Activated T-helper 1 cell treated with anti-CD3 and anti-CD28 coated beads, Interleukin-12 subunit alpha, Interleukin-12 subunit beta, Interleukin-2, Interleukin-4 antibody, amounts not matched to agents 30 ng/mL and 10 ng/mL and 1 ng/mL, durations not matched to agents 14 hours and 24 hours and 36 hours (primary cell): ENCODE measurements at places on chromosomes 3 and 15. TPM values are rescaled to one million over a fixed set of nuclear protein-coding genes. Genes with fewer than 3 reads are reported as not detected.

DNA sequence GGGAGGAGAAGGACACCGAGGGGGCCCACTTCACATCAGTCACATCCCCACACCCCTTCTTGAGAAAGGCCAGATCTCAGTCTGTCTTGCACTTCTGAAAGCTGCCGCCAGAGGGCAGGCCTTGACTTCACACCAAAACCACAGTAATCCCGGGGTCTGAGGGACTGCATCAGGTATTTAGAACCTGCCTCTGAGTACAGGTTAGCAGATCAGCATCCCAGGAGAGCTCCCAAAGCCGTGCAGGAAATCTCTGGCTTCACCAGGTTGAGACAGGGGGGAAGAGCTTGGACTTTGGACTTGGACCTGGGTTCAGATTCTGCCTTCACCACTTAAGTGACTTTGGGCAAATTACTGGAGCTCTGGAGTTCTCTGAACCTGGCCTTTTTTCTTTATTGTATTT, 50.3 kb downstream of the LHFPL4 start:
- H3K4me3 ChIP-seq, result no peak overlapping the region
- H3K27me3 ChIP-seq, result peaks cover 26% of the 10 kb centered on the region
- no peaks in the 10 kb centered on the region for H3K4me1 ChIP-seq
- no peak overlapping the region for H3K27ac ChIP-seq
- DNase-seq, result peak; percentile 57
- H3K36me3 ChIP-seq, result no peaks in the 10 kb centered on the region

DNA sequence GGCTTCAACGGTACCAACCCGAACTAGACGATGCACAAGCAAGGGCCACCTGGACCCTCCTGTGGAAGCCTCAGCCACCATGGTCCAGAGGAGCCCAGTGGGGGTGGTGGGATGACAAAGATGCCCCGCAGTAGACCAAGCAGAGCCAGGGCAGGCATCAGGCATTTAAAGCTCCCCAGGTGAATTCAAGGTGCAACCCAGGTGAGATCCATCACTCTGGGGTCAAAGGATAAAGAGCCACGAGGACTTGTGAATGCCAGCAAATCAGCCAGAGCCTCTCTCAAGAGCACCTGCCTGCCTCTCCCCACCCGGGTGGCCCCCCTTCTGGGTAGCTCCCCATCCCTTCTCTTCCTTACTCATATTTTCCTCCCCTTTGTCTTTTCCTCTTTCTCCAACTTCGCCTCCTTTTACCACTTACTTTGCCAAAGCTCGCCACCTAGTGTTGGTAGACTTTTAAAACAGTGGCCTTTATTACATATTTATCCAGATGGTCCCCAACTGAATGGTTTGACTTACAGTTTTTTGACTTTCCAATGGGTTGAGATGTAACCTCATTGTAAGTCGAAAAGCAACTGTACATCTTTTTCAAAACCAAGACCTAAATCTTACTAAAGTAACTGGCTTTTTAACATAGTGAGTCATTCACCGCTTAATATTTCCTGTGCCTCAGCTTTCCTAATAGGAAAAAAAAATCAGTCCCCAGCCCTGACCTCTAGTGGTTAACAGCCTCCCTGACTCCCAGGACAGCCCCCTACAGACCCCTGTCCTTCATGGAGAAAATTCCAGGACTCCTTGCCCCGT, 18.8 kb downstream of the PLA2G4F start:
- H3K36me3 ChIP-seq, result no peaks in the 10 kb centered on the region
- peaks cover 10% of the 10 kb centered on the region for H3K4me1 ChIP-seq
- DNase-seq, result no peak
- H3K27me3 ChIP-seq, result peaks cover 9% of the 10 kb centered on the region
- no peak overlapping the region for H3K4me3 ChIP-seq

The LTF gene
- total RNA-seq, result not detected in 2 replicates

DNA sequence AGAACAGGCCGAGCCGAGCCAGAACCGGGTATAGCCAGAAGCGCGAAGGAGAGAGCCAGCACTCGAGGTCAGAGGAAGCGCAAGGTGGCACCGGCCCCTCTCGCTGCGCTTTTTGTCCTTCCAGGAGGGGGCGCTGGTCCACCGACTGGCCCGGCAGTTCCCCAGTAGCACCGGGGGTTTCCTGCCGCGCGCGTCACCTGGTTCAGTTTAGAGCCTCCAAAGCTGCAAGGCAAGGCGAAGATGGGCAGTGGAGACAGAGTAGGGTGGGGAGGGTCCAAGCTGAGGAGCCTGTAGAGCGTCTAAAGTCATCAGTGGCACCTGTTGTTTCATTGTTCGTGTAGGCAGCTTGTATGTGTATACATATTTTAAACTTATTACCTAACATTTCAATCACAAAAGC, 7.6 kb upstream of the NR2E3 start:
- no peaks in the 10 kb centered on the region for H3K36me3 ChIP-seq
- DNase-seq, result peak; percentile 6
- H3K4me3 ChIP-seq, result no peak overlapping the region
- H3K4me1 ChIP-seq, result no peaks in the 10 kb centered on the region
- H3K27me3 ChIP-seq, result no peaks in the 10 kb centered on the region

GRCh38 chr3:82080792-82081191, 319.3 kb upstream of the GBE1 start:
- H3K36me3 ChIP-seq, result no peaks in the 10 kb centered on the region
- no peaks in the 10 kb centered on the region for H3K4me1 ChIP-seq
- H3K4me3 ChIP-seq, result no peak overlapping the region

The PARP15 gene
- total RNA-seq, result 12.8 and 13.2 TPM in 2 replicates

GRCh38 chr15:57321973-57322601, 54.2 kb upstream of the CGNL1 start:
- no peaks in the 10 kb centered on the region for H3K36me3 ChIP-seq
- H3K4me3 ChIP-seq, result no peak overlapping the region
- H3K27ac ChIP-seq, result no peak overlapping the region
- H3K4me1 ChIP-seq, result no peaks in the 10 kb centered on the region
- DNase-seq, result no peak

The ZNF621 gene
- 18.3 and 19.0 TPM in 2 replicates for total RNA-seq

The SCN11A gene
- 0.05 TPM in 1 of 2 replicates, not detected in the other for total RNA-seq
